CD8-positive, alpha-beta memory T cell (primary cell): ENCODE measurements at places on chromosomes 13 and 19. TPM values are rescaled to one million over a fixed set of nuclear protein-coding genes. Genes with fewer than 3 reads are reported as not detected.

ABCC4 gene
- 11.2 TPM for total RNA-seq

FGF9 gene
- 1.7 TPM for total RNA-seq

CGB7 gene
- not detected for total RNA-seq

CDX2 gene
- not detected for total RNA-seq

IL4I1 gene
- 35.6 TPM for total RNA-seq

PSG7 gene
- total RNA-seq, result not detected

ZNF681 gene
- 4.9 TPM for total RNA-seq

EBI3 gene
- total RNA-seq, result 14.2 TPM

ZIC5 gene
- total RNA-seq, result not detected

SLC7A10 gene
- total RNA-seq, result not detected

PALM gene
- total RNA-seq, result not detected

ZNF611 gene
- total RNA-seq, result 24.2 TPM

RAVER1 gene
- total RNA-seq, result 98.5 TPM

PLA2G4C gene
- total RNA-seq, result 2.6 TPM

LGALS7B gene
- not detected for total RNA-seq

PRR36 gene
- not detected for total RNA-seq

CDC34 gene
- 56.9 TPM for total RNA-seq

- DNase-seq, result no peak
Measured at GRCh38 chr19:29266603-29267002, 53.7 kb upstream of the UQCRFS1 start.

DNA sequence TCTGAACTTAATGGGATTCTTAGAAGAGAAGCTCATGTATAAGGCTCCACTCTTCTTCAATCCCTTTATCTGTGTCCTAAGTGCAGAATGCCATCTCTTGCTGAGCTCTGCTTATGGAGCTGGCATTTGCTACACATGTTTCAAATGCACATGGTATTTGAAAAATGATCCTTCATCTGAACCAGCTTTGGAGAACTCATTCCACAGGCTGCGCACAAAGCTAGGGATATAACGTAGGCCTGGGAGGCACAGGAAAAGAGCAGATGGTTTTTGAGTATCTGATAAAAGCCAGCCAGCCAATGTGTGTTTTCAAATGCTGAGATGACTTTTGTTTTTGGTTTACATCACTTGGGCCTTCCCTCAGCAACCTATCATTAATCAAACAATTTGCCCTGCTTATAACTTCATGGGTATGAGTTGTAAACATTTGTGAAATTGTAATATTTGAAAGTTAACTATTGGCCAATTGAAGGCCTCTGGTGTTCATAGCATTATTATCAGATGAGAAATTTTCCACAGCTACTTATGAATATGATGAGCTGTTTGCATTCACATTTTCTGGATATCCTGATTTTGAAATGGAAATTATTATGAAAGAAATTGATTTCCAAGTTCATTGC lies 729.0 kb downstream of the FGF9 start:
- DNase-seq, result no peak

DNA sequence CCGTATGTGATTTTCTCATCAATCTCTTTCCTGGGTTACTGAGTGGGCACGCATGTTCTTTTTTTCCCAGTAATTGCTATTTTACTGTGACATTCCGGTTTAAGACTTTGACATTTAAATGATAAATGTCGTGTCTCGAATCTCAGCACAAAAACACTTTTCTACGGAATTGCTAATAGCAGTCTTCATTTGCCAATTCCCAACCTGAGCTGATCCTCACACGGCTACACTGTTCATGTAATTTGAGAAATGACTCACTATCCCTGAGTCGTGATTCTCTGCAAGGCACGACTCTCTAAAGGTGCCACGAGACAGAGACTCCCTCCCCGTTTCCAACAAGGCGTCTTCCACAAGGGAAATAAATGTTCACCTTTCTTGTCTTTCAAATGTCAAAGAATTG lies 88.7 kb upstream of the USP29 start:
- no peak for DNase-seq

DNA sequence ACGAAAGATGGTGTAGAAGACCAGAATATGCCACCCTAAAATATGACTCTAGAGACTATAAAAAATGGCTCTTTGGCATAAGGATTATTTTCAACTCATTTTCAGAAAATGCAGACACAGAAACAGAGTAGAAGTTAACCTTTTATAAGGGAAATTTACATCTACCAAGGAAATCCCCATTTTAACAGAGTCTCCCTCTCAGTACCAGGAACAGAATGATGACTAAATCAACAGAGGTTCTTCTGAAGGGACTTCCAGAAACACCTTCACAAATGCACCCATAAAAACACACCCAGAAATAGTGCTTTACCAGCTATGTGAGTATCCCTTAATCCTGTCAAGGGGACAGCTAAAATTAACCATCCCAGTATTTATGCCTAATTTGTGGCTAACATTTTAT lies 29.1 kb downstream of the PLPP2 start:
- DNase-seq, result no peak

DNA sequence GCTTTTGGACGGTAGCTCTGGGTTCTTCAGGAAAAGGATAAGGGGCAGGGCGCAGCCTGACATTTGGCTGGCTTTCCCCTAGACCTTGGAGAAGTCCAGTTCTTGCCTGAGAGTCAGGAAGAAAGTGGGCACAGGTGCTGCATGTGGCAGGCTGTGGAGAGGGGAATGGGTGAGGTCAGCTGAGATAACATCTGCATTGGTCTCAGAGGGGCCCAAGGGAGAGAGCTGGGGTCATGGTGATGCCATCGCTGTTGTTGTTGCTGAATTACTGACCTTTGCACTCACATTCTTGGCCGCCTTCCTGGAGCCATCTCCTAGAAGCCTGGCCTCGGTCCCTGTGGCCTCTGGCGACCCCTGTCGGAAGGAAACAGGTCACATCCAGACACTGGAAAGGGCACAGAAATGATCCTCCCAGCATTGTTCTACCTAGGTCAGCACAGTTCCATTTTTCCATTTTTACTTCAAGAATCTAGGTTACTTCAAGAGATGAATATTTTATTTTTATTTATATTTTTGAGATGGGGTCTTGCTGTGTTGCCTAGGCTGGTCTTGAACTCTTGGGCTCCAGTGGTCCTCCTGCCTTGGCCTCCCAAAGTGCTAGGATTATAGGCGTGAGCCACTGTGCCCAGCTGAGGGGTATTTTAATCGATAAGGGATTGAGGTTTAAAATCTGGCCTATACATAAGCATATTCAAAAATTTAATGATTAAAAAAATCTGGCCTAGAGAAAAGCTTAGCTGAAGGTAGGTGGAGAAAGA lies 6.5 kb upstream of the LIPE start:
- DNase-seq, result peak; percentile 47

- no peak for DNase-seq
Measured at GRCh38 chr13:47046706-47047105, 149.9 kb upstream of the HTR2A start.

DNA sequence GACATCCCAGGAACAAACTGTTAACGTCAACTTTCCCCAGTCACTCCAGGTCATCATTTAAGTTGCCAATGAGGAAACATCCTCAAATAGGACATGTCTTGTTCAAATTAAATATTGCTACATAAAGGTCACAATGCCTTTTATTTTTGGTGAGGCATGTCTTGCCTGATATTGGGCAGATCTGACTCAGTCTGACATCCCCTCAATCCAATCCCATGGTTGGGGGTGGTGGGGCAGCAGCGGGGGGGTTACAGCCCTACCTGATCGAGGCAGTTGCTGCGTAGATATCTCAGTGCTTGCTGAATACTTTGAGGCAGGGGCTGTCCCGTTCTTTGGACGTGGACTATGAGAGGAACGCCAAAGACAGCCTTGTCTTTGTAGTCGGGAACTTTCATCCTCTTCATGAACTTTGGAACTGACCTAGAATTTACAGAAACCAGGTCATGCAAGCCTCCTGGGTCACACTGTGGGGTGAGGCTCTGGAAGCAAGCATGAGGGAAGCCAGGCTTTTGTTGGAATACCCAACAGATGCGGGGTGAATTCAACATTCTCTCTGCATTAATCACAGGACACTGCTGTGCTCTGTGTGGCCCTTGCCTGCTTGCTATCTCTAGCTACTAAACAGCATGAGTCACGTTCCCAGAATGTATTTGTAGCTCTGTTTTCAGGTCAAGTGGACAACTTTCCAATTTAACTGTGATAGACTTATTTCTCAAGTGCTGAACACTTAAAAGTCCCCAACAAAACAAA lies 109.8 kb downstream of the KL start:
- DNase-seq, result no peak

DNA sequence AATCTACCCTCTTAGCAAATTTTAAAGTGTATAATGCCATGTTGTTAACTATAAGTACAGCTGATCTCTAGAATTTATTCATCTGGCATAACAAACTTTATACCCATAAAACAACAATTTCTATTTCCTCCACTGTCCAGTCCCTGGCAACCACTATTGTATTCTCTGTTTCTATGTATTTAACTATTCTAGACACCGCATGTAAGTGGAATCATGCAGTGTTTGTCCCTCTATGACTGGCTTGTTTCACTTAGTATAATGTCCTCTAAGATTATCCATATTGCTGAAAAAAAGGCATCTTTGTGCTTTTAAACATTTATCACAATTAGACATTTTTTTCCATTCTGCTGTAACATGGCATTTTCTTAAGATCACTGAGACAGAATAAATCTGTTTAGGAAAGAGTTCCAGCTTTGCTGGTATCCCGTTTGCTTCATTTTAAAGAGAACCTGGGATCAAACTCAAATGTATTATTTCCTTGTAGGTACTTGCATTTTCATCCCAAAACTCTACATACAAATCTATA lies 1191.0 kb downstream of the SLITRK5 start:
- no peak for DNase-seq

DNA sequence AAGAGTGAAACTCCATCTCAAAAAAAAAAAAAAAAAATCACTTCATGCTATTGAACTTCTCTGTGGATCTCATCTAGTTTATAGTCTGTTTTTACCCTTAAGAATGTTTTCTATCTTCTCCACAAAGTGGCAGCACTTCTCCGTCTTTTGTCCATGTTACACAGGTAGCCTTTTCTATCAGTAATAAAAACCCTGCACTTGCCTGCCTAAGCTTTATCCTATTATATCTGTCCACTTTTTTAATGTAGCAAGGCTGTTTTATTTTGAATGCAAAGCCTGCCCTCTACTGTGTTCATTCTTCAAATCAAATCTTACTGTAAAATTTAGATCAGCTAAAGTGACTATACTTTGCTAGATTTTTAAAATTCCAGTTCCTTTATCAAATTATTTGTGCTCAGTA lies 124.0 kb downstream of the STOML3 start:
- no peak for DNase-seq

- DNase-seq, result peak; percentile 20
Measured at GRCh38 chr13:27375686-27376326, 48.6 kb upstream of the GTF3A start.

- no peak for DNase-seq
Measured at GRCh38 chr19:15468675-15469512, 4.5 kb upstream of the RASAL3 start.

GRCh38 chr13:98961503-98962105 lies 16.3 kb downstream of the DOCK9 start:
- DNase-seq, result no peak

GRCh38 chr13:37076818-37077217 lies 17.3 kb upstream of the SUPT20H start:
- DNase-seq, result no peak

- no peak for DNase-seq
Measured at GRCh38 chr19:31913103-31913661, 432.2 kb upstream of the ZNF507 start.

DNA sequence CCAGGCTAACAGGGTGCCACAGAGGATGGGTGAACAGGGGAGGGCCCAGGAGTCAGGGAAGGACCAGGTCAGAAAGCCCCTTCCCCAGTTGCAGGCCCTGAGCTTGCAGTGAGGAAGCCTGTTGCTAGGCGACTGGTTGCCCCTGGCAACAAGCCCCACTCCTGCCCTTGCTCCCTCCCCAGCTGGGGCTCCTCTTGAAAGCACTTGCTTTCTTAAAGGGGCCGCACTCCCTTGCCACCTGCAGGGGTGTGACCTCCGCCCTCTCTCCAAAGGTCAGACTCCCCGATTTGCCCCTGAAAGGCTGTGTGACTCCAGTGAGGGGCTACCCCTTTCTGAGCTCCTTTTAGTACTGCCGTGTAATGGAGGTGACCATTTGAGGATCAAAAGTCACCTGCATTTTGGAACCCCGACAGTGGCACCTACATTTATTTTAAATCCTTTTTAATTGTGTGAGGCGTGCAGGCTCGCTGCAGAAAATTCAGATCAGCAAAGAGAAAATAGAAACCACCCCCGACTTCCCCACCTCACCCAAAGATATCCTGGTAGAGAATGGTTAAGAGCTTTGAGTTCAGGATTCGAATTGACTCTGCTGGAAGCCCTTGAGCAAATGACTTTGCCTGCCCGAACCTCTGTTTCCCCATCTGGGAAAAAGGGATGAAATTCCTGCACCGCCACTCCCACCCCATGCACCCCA lies 4.8 kb downstream of the FCHO1 start:
- peak; percentile 20 for DNase-seq

GRCh38 chr13:78787190-78787589 lies 128.2 kb upstream of the OBI1 start:
- no peak for DNase-seq

DNA sequence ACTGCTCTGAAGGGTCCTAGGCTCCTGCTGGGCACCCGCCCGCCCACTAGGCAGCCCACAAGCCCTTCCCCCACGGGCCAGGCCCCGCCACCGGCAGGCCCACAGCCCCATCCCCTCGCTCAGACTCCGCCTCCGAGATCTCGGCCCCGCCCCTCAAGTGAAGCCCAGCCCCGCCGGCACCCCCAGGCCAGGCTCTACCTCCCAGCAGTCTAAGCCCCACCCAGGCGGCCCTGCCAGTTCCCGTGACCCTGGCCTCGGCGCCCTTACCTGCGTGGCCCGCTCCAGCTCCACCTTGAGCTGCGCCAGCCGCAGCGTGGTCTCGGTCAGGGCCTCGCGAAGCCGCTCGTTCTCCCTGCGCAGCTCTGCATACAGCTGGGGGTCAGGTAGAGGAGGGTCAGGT lies 16.3 kb downstream of the EPS8L1 start:
- no peak for DNase-seq

- no peak for DNase-seq
Measured at GRCh38 chr13:28045861-28046260, 54.5 kb downstream of the FLT3 start.

DNA sequence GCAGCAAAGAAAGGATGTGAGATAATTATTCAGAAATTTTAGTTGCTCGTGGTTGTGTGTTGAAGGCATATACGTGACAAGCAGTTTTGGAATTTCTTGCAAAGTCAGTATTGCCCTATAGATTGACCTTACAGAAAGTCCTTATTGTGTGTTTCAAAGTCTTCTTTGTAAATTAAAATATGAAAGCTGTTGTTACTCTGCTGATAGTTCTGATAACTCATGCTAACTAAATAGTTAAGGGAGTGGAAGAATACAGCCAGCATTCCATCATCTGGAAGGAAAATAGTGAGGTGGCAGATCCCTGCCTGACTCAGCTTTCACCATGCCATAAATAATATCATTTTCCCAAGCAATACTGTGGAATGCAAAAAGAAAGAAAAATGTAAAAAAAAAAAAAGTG lies 27.2 kb downstream of the WASF3 start:
- DNase-seq, result no peak

DNA sequence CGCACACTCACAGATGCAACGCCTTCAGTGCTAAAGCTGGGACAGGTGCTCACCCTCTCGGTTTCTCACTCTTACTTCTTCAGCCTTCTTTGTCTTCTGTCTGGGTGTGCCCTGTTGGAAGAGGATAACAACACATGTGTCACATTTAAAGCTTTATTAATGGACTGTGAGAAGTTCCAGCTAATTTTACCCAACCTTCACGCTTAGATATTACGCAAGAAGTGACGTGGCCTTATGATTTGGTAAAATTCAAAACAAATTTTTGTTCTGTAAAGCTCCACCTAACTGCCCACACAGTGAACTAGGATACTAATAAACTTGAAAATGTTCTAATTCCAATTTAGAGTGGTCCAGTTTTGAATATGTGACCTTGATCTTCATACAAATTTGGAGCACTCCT lies 66.7 kb upstream of the LRCH1 start:
- no peak for DNase-seq
